Activated CD4-positive, alpha-beta T cell treated with anti-CD3 and anti-CD28 coated beads, Interleukin-2, amount 50 U/mL, for 48 hours (primary cell): ENCODE measurements at places on chromosomes 4 and X.

DNA sequence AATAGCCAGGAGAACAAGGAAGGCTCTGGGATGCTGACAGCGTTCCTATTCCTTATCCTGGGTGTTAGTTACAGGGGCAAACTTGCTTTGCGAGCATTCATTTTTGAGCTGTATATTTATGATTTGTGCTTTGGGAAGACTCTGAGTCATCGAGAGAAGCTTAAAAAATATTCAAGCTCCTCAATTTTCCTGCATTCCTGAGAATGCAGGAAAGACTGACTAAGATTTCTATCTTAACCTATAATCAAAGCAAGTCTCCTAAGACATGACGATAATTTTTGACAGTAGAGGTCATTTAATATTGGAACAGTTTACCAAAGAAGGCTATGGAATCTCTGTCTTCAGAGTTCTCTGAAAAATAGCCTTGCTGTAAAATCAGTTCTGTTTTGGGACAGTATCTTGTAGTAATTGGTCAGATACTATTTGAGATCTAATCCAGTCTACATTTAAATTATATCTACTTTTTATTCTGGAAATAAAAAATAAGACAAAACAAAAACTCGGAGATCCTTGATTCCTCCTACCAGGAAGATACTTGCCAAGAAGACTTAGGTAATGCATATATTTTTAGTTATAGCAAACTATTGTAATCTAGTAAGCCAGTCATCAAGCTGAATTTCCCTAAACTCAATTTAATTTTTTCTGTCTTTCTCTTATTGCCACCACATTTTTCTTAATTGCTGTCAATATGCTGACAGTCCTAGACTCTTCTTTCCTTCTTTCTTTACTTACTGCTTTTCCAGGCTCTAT lies 31.7 kb downstream of the BBS12 start:
- DNase-seq = no peak

- DNase-seq = no peak
These were observed 9.1 kb downstream of the LAMTOR3 start for GRCh38 chr4:99885063-99885664.

DNA sequence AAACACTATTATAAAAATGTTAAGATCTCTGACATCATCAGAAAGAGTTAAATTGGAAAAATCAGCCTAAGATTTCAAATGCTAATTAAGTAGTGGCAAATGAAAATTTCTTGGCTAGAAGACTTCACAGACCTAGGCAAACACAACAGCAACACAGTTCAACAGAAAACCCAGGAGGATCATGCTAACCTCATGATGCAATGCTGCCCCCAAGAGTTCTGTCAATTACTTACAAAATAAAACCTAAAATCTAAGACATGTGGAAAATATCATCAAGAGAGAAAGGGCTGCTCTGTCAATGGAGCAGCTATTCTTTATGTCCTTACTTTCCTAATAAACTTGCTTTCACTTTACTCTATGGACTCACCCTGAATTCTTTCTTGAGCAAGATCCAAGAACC lies 21.0 kb downstream of the S100G start:
- DNase-seq = no peak

DNA sequence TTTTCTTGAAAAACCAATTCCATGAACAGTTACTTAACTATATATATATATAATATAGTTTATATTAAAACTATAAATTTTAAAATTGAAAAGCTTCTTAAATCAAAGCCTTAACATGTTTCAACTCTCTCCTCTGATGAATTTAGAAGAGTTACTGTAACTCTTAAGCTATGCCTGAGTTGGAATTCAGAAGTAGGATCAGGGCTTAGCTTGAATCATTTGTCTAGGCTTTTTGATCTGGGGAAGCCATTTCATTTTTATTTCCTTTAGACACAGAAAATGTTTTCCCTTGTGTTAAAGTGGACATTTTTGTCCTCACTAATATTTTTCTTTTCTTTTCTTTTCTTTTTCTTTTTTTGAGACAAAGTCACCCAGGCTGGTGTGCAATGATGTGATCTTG lies 40.4 kb upstream of the PDLIM5 start:
- DNase-seq = no peak

- DNase-seq = no peak
These were observed 133.0 kb upstream of the TMLHE start for GRCh38 chrX:155745792-155746191.

DNA sequence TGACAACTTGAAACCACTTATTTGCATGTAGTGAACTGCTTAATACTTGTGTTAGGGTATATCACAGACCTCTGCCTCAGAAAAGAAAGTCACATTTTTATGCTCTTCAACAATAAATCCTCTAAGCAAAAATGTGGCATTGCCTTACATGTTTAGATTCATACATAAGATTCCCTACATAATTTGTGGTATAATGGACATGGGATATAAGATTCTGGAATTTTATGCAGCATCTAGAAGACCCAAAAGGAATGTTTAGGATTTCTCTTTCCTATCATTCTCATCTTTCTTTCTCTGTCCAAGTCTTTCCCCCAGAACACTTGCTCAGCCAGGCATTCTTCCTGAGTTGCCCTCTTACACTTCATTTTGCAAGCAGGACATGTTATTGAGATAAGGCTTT lies 37.7 kb upstream of the TET2 start:
- no peak for DNase-seq

- DNase-seq = no peak
These were observed 95.2 kb upstream of the RPS6KA3 start for GRCh38 chrX:20361890-20362262.

DNA sequence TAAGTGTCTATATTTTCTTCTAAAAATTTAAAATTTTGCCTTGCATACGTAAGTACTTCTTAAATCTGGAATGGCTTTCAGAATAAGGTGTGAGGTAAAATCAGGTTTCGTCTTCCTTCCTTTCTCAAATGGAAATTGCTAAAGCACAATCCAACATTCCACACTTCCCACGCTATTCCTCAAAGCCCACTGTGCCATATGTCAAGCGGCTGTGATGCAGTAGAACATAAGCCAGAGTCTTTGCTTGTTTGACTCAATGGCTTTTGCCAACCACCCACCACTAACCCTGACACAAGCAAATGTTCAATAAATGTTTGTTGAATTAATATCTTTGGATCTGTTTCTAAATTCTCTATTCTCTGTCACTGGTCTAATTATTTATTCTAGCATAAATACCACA lies 1199.7 kb upstream of the TENM3 start:
- no peak for DNase-seq
